ENCODE measurements at places on chromosomes 5 and 9.
A peak's percentile ranks its signal among the peaks of the same experiment; 100 is the strongest.

DNA sequence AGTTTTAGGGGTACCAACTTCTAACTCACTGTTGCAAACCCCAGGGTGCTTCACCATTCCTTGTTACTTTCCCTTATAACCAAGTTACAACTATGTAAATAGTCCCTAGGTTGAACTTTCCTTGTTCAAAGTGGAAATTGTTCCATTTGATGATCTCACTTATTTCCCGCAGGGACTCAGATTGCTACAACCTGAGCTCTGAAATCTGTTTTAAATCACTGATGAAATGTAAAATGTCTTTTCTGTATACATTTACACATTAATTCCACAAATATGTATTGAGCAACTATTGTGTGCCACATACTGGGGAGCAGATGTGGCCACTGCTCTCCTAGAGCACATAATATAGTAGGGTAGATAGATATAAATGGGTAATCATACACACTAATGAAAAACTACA is 69.1 kb upstream of the TARS1 start:
- DNase-seq: no peak

- peak; percentile 23 for DNase-seq
These were observed 15.4 kb upstream of the C5orf47 start for GRCh38 chr5:173973616-173973969.

- DNase-seq: no peak
These were observed 2.5 kb upstream of the ISL1 start for GRCh38 chr5:51380603-51381207.

GRCh38 chr9:134747951-134748489 is 106.4 kb downstream of the COL5A1 start:
- DNase-seq: no peak

DNA sequence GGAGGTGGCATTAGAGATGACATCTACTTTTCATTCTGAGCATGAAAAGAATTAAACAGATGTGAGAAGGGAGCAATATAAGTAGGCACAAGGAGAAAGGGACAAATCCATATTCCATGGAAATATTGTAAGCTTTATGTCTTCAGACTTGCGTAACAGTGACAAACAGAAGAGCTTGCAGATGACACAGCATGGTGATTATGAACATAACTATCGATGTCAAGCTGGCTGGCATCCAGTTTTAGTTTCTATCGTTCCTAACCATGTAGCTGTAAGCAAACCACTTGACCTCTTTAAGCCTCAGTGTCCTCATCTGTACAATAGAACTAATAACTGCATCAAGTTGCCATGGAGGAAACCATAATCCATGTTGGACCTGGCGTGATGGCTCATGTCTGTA is 246.7 kb upstream of the ADRA1B start:
- DNase-seq: no peak

DNA sequence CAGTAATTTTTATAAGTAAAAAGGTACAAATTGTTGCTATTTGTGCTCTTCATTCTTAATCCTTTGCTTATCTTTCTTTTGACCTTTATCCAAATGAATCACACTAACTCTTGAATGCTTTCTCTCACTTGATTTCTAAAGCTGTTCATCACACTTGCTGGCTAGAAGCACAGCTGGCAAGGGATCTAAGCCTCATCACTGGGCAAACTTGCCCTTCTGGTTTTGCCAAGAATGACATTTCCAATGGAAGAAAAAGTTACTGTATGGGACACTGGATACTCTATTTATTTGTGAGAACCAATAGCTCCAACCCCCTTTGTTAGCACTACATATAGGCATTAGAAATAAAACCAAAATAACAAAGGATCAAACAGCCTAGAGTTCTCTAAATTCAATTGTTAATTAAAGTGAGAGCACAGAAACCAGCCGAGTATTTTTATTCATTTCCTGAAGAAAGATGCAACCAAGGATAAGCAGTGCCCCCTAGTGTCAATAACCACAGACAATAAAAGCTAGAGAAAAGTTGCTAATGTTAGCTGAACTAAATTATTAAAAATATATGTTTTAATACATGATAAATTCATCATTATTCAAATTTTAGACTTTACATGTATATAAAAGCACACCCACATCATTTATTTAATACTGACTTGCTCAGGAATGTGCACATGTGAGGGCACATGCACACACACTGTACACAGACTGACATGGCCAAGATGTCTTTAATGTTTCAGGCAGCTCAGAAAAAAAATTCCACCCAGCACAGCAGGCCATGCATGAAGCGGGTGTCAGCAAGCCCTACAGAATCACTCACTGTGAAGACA is 59.8 kb upstream of the POU5F2 start:
- no peak for DNase-seq

GRCh38 chr5:90307322-90307721 is 102.2 kb downstream of the CETN3 start:
- DNase-seq: no peak

DNA sequence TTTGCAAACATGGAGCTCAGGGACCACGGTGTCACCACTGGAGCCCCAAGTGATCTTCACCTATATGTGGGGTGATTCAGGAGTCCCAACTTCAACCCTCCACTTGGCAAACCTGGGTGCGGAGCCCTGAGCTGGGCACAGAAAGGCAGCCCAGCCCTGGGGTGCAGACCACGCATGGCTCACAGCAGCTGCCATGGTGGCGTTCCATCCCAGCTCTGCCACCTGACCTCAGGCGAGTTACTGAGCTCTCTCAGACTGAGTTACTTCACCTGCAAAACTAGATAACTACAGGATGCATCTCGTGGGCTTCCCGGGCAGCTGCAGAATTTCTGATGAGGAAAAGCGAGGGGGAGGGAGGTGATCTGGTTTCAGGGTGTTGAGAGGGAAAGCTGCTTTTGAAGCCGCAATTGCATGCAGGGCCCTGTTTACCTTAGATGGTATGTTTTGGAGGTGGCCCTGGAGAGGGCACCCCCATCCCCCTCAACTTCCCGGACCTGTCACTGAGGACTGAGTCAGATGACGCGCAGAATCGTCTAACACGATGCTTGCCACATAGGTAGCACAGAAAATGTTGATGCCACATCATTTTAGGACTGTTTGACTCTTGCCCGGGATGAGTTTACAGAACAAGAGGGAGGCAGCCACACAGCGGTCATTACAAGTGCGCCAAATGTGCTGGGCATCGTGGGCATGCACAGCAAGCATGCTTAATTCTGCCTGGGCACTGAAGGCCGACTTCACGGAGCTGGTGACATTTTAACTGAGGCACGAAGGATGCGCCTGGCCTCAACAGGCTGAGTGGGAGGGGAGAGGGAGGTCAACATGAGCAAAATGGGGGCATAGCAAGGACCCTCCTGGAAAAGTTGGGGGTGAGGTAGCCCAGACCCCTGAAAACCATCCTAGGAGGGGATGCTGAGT is 154.6 kb downstream of the COL23A1 start:
- no peak for DNase-seq

- no peak for DNase-seq
These were observed 128.9 kb downstream of the CPLANE1 start for GRCh38 chr5:37120270-37120669.

DNA sequence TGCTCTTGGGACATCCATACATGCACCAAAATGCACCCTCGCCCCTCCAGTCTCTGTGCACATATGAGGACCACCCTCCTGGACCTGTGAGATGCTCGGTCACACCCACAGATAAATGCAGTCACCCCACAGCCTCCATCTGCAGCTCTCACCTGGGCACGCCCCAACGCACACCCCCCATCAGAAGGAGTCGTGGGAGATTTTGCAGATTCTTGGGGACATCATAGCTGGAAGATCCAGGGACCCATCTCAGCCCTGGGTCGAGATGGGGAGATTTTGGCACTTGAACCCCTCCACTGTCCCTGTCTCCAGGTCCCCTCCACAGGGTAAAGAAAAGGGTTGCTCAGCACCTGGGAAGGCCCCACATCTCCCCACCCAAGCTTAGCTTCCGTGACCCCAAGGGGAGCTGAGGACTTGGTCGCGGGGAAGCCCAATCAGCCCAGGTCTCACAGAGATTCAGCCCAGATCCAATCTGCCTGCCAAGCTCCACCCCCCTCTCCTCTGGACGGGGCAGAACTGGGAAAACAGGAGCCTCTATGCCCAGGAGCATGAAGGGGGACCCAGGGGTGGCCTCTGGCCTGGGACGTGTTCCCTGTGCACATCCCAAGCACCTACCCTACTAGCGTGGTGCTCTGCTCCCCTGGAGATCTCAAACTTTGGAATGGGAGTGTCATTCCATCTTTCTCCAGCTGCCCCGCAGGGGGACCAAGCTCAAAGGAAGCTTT is 89.2 kb upstream of the LMX1B start:
- DNase-seq: no peak

DNA sequence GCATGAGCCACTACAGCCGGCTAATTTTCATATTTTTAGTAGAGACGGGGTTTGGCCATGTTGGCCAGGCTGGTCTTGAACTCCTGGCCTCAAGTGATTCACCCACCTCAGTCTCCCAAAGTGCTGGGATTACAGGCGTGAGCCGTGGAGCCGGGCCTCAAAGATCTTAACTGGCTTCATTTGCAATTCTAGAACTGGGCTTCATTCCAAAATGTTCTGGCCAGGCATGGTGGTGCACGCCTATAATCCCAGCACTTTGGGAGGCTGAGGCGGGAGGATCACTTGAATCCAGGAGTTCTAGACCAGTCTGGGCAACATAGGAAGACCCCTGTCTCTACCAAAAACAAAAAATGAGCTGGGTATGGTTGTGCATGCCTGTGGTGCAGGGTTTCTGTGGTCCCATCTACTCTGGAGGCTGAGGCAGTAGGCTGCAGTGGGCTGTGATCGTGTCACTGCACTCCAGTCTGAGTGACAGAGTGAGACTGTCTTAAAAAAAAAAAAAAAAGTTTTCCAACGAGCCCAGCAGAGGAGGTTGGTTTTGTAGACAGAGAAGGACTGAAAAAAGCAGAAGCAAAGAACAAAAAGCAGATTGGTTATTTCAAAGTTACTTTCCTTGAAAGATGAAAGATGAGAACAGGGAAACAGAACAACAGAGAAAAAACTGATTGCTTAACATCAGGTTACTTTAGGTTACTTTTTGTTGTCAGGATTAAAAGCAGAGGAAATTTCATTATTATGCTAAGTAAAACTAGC is 78.2 kb downstream of the ANKRD55 start:
- no peak for DNase-seq

- no peak for DNase-seq
These were observed 215.2 kb downstream of the AUH start for GRCh38 chr9:91146391-91147019.

- no peak for DNase-seq
These were observed 152.2 kb downstream of the FGF18 start for GRCh38 chr5:171571663-171572062.

DNA sequence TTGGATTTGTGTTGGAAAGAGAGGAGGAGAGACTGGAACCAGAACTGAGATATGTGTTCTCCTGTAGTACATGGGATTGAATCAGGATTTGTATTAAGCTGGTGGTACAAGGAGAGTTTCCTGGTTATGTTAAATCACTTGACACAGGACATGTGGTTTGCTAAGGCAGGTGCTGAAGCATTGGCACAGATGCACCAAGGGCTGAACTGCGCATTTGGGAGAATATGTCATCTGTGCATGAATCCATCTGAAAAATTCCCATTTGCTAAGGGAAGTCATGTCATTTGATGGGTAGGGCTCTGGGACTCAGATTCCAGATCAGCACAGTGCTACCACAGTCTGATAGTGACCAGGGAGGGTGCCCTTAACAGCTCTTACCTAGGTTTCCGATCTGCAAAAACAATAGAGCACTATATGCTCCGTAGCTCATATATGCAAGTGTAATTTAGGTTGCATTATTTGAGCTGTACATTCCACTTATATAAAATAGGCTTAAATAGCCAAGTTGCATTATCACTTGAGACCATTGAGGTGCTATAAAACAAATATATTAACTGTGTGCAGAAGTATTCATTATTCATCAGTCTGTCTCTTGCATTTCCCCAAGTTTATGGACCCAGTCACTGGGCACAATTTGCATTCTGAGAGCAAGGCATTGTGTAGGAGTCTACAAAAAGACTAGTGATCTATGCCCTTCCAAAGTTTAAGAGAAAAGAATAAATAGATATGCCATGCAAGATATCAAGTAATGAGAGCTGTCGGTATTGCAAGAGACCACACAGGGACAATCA is 55.2 kb downstream of the ADAMTS16 start:
- no peak for DNase-seq

DNA sequence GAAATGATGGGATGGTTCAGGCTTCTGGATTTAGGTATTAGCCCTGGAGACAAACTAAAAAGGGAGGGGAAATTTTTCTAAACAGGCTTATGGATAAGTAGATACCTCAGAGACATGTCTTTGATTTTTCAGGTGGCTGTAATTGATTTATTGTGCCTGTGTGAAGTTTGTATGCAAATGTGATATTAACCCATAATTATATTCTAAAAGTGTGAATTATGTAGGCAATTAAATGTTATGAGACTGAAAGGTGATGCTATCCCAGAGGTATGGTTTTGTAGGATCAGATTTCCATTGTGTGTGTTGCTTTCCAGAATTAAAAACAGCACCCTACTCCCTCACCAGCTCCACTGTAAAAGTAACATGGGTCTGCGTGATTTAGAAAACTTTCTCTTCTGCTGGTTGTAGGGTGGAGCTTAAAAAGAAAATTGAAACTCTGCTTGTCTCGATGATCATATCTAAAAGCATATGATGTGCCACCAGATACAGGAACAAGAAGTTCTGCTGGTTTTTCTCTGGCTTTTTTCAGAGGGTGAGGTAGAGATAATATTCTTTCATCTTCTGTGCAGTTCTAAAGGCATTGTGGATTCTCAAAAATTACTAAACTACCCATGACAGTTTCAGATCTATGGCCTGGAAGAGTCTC is 71.8 kb upstream of the TAF11L2 start:
- DNase-seq: no peak

DNA sequence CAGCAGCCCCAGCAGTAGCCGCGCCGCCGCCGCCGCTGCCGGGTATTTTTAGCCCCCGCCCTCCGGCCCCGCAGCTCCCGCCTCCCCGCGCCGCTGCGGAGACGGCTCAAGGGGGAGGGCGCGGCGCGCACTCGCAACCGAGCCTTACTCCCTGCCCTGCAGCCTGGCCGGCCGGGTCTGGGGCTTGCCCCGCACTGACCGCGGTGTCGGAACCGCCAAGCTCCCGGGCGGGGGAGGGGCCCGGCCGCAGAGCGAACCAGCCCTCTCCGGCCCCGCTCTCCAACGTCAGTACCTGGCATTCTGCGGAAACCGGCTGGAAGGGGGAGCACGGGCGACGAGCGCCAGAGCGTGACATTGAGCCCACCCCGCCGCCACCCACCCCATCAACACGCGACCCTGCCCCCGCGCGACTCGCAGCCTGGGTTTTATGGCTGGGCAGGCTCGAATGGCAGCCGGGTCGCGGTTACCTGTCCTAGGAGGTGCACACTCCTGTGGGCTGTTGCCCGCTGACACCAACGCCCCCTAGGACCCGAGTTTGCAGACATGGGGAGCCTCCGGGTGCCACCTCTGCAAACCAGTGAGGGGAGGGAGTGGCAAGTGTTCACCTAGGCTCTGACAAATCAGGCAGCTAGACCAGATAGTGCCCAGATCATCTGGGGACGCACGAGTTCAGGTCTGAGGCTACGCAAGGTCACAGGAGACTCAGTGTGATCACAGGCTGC is at the start of gene ACSL6:
Gene ACSL6, minus strand, starts transcription at position 37 of the 722 bp plus-strand sequence. CDS start 105 bp downstream, outside the sequence.
- peak; percentile 58 for DNase-seq

- DNase-seq: no peak
These were observed 421.7 kb downstream of the SPATA31D1 start for GRCh38 chr9:82410306-82410705.

DNA sequence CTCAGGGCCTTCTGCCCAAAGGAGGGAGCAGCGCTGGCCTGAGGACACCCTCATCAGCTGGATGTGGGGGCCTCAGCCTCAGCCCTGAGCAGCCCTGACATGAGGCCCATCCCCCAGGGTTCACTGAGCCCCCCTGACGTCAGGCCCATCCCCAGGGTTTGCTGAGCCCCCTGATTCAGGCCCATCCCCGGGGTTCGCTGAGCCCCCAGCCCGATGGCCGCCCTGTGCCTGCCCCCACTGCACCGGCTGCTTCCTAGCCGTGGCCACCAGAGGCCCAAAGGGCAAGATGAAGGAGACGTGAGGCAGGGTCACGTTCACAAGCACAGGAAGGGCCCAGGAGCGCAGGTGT is 19.5 kb upstream of the NSMF start:
- DNase-seq: no peak

All from activated naive CD4-positive, alpha-beta T cell treated with Interleukin-2 at 50 U/mL for 16 hours (primary cell).